HuH-7 (cell line): ENCODE measurements at places on chromosomes 7 and 10.

- DNase-seq: no peak
These were observed 1017.0 kb upstream of the GHITM start for GRCh38 chr10:83122336-83122735.

GRCh38 chr7:99244939-99245338 lies 27.7 kb upstream of the MYH16 start:
- DNase-seq: no peak

- peak; percentile 44 for DNase-seq
These were observed 82.7 kb downstream of the FAM204A start for GRCh38 chr10:118259288-118259906.

DNA sequence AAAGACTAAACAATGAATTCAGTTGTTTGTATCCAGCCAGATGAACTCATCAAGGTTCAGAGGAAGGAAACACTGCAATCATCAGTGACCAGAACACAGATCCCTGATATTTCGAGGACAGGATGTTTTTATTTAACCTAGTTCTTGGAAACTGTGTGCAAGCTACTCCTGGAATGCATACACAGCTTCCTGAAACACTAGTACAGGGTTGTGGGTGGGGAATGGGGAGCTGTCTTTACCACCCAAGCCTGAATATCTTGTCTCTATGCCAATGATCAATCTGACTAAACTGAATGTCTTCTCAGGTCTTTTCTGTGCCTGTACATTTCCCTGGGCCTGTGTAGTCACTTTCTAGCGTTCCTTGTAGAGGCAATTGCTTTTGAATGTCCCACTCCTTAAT lies 374.6 kb downstream of the CALN1 start:
- no peak for DNase-seq

- no peak for DNase-seq
These were observed 106.8 kb downstream of the GALNT17 start for GRCh38 chr7:71238581-71239295.

- DNase-seq: no peak
These were observed 135.4 kb upstream of the PCBD1 start for GRCh38 chr10:71023704-71024283.

- DNase-seq: no peak
These were observed 575 bp downstream of the DLG5 start for GRCh38 chr10:77925795-77926565.

DNA sequence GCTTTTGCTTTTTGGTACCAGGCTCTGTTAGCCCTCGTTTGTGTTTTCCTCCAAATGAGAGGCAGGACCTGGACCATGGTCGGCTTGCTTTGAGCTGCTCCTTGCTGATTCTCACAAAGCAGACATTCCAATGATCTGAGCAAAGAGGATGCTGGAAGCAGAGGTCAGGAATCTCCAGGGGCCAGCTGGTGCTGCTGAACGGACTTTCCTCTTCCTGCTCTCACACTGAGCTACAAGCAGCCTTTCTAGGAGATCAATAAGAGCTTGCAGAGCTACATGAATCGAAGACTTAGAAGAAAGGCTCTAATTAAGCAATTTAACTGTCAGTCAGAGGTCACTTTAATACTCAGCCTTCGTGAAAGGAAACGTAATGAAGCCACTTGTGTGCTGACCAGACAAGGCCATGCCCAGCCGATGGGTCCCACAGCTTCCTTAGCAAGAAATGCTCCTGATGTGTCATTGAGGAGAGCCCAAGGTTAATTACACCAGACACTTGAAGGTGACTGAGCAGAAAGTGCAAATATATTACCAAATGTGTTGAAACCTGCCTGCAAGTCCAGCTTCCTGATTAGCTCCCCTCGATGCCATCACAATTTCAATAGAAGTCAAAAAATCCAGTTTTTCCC lies 151.3 kb upstream of the RSU1 start:
- no peak for DNase-seq

DNA sequence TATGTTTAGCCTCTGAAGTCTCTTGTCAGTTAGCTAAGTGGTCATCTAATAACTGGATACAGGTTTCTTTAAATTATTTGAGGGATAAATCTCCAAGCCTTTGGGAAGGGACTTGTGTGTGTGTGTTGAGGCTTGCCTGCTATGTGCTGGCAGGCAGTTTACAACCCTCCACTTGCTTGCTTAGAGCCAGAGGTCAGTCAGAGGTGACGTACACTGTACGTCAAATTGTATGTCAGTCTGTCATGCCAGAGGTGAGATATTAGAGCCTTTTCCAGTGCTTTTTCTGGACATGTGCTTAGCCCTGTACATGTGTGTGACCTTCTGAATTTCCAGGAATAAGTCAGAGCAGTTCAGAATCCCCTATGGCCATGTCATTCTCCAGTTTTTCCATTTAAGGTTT lies 438.9 kb downstream of the SDK1 start:
- no peak for DNase-seq

GRCh38 chr7:50662041-50662694 lies 97.0 kb upstream of the DDC start:
- no peak for DNase-seq

DNA sequence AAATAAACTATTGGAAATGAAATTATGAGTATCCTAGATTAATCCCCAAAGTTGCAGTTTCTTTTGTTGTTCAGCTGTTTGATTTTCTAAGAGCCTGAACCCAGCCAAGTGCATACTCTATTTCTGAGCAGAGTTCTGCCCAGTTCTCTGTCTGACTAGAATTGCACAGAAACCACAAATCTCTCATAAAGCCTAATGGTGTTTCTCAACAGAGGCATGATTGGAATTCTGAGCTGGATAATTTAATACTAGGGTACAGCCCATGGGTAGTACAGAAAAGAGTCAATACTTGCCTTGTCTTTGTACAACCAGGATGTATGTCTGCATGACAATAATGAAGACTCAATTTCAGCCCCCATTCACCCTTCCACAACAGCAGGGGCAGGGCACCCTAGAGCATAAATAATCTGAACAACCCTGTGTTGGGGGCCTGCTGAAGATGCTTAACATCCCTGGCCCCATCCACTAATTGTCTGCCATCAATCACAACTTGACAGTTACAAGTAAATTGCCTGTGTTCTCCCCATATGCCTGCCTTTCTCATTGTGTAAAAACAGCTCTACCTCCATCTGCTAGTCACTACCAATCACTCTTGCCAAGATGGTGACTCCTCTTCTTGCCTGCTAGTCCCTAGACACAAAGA lies 114.4 kb downstream of the NPSR1 start:
- no peak for DNase-seq

GRCh38 chr7:24763303-24763901 lies 6.1 kb upstream of the GSDME start:
- DNase-seq: no peak

GRCh38 chr7:1987591-1988532 lies 244.9 kb downstream of the MAD1L1 start:
- DNase-seq: no peak

DNA sequence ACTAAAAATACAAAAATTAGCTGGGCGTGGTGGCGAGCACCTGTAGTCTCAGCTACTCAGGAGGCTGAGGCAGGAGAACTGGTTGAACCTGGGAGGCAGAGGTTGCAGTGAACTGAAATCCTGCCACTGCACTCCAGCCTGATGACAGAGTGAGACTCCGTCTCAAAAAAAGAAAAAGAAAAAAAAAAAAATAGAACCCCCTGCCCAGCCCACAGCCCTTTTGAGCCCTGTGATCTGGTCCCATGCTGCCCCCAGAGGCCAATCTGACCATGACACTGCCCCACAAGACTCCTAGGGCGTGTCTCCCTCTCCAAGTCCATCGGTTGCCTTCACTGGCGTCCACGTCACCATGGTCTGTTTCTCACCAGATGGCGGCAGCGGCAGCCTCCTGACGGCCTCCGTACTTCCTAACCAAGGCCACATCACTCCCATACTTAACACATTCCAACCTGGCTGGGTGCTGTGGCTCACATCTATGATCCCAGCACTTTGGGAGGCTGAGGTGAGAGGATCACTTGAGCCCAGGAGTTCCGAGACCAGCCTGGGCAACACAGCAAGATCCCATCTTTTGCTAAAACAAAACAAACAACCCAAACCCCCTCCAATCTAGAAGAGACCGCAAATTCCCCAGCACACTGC lies 18.0 kb downstream of the STX1A start:
- peak; percentile 87 for DNase-seq

- no peak for DNase-seq
These were observed 75.3 kb upstream of the CC2D2B start for GRCh38 chr10:95832216-95833041.

GRCh38 chr10:16976803-16977202 lies 152.8 kb downstream of the CUBN start:
- no peak for DNase-seq

DNA sequence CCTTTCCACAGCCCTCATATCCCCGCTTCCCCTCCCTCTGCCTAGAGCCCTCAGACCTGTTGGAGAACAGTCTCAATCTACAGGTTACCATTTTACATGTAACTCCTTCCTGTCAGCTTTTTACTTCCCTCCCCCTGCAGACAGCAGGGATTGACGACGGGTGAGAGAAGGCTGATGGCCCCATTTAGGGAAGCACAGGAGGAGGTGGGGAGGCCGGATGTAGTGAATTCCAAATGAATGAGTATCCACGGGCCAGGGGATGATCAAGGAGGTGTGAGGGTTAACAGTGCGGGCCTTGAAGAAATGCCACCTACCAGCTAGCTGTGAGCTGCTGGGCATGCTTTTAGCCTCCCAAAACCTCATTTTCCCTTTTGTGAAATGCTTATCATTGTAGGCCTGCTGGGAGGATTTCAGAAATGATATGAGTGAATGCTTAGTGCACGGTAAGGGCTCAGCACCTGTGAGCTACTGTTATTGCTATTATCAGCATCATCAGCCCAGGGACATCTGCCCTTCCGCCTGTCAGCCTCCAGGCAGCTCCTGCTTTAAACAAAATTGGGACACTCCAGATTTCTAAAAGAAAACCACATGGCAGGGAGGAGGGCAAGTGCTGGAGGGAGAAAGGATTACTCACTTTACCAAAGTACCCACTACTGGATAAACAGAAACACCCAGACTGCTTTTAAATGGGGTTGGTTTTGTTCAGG lies 6.5 kb upstream of the NANOS1 start:
- DNase-seq: no peak

DNA sequence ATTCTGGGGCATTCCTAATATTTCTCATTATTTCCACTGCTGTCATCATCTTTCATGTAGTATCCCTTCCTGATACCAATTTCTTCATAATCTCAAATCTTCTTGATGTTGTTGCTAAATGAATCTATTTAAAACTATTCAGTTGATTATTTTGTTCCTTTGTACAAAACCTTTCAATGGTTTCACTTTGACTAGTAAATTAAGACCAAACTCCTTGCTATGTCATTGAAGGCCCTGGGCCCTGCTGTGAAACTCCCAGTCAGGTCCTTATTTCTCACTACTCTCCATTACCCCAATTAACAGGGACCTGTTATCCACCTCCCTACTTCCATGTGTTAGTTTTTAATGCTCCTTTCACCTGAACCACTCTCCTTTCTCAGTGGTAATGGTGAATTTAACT lies 97.0 kb downstream of the CTTNBP2 start:
- no peak for DNase-seq

- no peak for DNase-seq
These were observed 355.3 kb downstream of the ARL4A start for GRCh38 chr7:13042605-13043236.

GRCh38 chr7:15279640-15280039 lies 282.2 kb downstream of the AGMO start:
- no peak for DNase-seq

DNA sequence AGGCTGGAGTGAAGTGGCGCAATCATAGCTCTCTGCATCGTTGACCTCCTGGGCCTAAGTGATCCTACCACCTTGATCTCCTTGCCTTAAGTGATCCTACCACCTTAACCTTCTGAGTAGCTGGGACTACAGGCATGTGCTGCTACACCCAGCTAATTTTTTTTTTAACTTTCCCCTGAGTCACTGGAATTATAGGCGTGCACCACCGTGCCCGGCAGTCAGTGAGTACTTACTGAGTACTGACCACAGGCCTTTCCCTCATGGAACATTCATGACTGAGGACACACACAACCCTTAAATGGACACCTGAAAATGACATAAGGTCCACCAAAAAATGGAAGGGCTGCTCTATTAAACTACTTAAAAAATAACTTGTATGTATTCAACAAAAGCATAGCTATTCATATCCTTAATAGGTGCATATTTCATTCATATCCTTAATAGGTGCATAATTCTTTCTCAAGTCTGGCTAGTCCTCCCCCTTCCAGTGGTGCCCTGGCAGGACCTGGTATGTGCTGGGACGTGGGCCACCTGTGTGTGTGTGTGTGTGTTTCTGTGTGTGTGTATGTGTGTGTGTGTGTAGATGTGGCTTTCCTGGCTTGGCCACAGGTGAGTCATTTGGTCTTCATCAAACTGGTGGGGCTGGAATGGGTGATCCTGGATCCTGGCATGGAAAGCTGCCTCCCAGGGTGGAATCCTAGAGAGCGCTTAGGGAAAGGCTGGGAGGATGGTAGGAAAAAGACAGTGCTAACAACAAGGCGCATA lies 3.5 kb downstream of the FAM180A start:
- no peak for DNase-seq

DNA sequence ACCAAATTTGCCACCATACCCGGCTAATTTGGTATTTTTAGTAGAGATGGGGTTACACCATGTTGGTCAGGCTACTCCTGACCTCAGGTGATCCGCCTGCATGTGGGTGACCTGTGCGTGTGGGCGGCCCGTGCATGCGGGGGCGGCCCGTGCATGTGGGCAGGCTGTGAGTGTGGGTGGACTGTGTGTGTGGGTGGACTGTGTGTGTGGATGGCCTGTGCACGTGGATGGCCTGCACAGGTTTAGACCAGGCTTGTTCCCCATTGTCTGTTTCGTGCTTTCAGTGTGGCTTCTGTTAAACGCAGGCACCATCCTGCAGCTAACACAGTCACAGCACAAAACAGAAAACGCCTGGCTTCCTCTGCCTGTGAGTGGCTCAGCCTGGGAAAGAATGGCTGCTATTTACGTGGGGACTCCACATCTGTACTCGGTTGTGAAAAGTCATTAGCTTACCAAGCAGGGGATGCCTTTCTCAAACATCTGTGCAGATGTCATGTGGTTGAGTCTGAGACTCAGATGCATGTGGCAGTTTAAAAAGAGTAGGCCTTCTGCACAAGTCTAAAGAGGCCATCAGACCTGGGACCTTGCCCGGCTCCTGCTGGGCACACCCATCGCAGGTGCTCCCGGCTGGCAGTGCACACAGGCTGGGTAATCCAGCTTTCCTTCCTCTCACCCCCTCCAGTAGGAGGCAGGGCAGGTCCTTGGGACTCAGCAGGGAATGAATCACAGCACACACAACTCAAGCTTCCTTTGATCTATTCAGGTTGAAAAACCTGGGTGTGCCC lies 91.6 kb downstream of the COBL start:
- DNase-seq: peak; percentile 34
